Stimulated activated CD8-positive, alpha-beta memory T cell treated with anti-CD3 and anti-CD28 coated beads, Interleukin-15, amount 100 ng/mL, for 1 hour (primary cell): ENCODE measurements at places on chromosomes 3 and 15.

DNA sequence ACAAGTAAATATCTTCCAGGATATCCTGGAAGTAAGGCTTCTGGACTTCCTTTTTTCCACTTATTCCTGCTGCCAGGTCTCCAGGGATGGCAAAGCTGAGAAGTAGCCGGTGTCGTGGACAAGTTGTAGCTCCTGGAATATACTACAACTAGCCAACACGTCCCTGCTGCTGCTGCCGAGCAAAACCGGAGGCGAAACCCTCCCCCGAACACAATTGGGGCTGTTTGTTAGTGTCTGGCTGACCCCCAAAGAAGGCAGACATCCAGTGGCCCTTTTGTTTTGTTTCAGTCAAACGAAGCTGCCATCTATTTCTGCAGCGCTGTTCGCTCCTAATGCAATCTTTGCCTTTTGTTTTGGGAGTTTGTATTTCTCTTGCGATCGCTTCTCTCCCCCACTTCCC lies 45.3 kb upstream of the EIF5A2 start:
- no peak for DNase-seq

- no peak for DNase-seq
Measured at GRCh38 chr3:127835993-127836882, 13.9 kb upstream of the MGLL start.

GRCh38 chr3:40790746-40791145 lies 266.0 kb downstream of the ZNF621 start:
- DNase-seq = no peak

GRCh38 chr3:154889227-154889634 lies 190.9 kb upstream of the MME start:
- no peak for DNase-seq

GRCh38 chr15:38059665-38060064 lies 125.2 kb downstream of the TMCO5A start:
- no peak for DNase-seq

- no peak for DNase-seq
Measured at GRCh38 chr3:37537914-37538691, 323.6 kb upstream of the CTDSPL start.

- DNase-seq = no peak
Measured at GRCh38 chr3:15499536-15499935, 22.0 kb downstream of the COLQ start.

- no peak for DNase-seq
Measured at GRCh38 chr15:68580026-68580882, 1.5 kb downstream of the CORO2B start.

DNA sequence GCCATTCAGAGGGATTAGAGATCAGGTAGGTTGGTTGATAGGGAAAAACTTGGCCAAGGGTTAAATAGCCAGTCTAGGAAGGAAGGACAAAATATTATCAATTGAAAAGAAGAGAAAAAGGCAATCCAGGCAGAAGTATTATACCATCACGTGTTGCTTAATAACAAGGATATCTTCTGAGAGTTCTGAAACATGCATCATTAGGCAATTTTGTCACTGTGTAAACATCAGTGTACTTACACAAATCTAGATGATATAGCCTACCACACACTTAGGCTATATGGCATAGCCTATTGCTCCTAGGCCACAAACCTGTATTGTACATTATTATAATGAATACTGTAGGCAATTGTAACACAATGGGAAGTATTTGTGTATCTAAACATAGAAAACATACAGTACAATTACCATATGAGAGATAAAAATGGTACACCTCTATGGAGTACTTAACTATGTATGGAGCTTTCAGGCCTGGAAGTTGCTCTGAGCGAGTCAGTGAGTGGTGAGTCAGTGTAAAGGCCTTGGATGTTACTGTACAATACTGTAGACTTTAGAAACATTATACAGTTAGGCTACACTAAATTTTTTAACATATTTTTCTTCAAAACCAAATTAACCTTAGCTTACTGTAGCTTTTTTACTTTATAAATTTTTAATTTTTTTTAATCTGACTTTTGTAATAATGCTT lies 2.7 kb downstream of the TEX55 start:
- no peak for DNase-seq

- no peak for DNase-seq
Measured at GRCh38 chr15:78933823-78934654, 10.8 kb downstream of the CTSH start.

- DNase-seq = no peak
Measured at GRCh38 chr15:73571346-73571745, 61.8 kb downstream of the NPTN start.

DNA sequence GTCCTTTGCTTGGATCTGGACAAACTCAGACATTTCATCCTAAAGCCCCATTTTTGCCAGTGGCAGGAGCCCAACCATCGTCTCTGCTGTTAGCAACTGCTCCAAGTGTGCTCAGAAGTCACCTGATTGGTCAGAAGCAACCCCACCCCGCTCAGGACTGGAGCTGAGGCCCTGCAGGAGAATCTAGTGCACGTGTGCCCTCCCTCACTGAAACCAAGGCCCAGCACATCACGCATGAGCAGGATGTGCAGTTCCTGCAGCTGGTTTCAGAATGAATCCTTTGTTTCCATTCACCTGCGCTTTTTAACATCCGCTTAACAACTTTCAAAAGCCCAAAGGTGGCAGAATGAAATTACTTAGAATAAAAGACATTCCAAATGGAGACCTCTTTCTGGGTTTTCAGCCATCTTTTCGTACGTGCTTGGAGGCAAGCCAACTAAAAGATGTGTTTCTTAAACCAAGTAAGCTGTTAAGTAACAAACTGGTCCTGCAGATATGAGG lies 81.2 kb downstream of the SRGAP3 start:
- DNase-seq = no peak

DNA sequence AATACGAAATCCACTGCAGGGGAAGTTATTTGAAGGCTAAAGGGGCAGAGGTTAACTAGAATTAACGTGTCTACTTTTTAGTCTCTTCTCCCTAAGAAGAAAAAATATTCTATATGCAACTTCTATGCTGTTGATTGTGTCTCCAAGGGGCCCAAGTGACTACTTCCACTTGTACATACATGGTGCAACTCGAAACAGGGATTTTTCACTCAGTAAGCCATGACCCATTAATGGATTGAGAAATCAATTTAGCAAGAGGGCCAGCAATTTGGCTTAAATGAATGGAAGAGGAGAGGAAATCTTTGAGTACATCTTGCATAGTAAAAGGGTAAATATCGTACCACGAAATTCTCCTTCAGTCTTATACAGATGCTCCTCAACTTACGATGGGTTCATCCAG lies 151.1 kb upstream of the HES1 start:
- DNase-seq = no peak

DNA sequence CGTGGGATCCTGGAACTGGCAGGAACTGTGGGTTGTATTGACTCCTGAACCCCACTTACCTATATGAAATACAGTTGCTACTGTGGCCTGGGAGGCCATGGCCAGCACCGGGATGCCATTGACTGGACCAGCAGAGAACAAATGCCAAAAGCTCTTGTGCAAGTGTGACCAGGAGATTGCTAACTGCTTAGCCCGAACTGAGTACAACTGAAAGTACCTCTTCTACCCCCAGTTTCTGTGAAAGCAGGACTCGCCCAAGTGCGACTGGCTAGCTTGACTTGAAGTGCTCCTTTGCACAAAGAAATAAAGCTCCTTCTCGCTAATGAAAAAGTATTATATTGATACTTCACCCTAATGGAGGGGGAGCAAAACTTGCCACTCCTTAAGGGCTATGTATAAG lies 101.3 kb upstream of the ATP11B start:
- no peak for DNase-seq

DNA sequence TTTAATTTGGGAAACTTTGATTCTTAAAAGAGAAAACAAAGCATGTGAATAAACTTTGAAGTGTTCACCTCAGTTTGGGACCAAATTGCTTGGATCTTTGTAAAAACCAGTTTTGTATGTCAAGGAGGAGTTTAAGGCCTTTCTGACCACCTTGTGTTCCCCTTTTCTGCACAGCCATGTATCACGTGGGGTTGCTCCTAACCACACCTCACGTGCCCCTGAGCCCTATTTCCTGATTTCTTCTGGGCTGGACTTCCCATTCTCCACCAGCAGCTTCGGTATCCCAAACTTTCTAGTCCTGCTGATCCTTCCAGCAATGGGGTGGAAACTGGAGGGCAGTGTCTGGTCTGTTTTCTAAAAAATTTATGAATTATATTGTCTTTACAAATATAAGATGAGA lies 76.4 kb upstream of the STT3B start:
- DNase-seq = no peak

GRCh38 chr3:115428841-115429240 lies 194.5 kb upstream of the GAP43 start:
- DNase-seq = no peak

DNA sequence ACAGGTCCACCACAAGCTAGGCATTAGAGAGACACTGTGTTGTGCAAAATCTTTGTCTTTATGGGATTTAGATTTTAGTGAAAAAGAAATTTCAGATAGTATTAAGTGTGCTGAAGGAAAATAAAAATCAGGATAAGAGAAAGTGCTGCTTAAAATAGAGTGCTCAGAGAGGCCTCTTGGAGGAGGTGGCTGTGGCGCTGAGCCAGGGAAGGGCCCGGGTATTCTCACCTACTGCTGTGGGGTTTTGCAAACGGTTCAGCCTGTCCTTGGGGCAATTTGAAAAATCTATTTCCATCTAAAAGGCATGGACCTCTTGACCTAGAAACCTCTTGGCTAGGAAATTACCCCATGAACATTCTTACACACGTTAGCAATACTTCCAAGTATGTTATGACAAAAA lies 267.7 kb downstream of the TJP1 start:
- DNase-seq = no peak

DNA sequence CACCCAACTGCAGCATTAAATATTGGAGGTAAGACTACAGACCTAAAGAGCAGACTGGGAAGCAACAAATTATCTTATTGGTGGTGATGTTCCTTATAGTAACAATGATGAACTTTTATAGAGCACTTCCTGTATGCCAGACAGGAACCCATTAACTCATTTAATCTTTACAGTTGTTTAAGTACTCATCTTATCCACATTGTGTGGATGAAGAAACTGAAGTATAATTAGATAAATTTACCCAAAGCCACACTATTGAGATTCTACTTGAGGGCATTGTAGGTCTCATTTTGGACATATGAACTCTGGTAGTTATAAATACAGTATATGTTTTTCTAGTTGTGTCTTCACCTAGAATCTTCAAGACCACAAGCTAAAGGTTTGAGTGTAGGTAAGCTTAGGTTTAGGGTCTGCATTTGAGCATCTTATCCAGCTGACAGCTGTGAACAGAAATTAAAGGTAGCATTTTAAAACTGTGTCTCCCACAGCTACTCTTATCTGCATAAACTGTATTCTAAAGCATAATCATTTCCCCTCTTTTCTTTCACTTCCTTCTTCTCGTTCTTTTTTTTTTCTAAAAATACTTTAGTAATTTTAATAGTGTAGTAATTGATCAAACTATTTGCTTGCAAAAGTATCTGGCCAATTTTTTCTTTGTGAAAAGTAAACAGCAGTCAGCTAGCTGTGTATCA lies 138.2 kb downstream of the UBE2E2 start:
- no peak for DNase-seq

DNA sequence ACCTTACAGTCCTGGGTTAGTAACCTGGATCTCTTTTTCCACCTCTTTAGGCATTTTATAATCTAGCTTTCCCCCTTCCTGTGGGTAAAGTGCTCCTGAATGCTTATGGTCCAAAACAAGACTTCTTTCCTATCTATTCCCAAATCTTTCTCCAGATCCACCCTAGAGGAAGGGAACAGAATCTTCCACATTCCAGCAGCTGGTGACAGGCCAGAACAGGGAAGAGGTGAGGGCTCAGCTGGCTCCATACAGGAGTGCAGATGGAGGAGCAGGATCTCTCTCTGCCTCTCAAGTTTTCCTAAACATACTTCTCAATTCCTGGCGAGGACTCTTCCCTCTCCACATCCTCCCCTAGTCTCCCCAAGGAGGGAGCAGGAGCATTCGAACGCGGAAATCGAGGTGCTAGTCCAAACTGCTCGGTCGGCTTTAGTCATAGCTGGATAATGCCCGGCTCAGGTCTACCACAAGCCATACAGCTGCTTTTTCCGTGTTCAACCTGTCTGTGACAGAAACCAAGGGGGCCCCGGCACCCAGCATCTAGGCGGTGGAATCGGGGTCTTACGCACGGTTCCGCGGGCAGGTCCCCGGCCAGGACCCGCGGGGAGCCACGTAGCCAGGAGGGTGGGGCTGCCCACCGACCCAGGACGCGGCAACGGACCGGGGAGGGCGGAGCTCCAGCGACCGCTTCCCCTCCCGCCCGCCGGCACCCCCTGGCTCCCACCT lies 4.0 kb downstream of the RASSF1 start:
- DNase-seq = no peak

- no peak for DNase-seq
Measured at GRCh38 chr3:178618197-178618596, 82.0 kb downstream of the KCNMB2 start.

DNA sequence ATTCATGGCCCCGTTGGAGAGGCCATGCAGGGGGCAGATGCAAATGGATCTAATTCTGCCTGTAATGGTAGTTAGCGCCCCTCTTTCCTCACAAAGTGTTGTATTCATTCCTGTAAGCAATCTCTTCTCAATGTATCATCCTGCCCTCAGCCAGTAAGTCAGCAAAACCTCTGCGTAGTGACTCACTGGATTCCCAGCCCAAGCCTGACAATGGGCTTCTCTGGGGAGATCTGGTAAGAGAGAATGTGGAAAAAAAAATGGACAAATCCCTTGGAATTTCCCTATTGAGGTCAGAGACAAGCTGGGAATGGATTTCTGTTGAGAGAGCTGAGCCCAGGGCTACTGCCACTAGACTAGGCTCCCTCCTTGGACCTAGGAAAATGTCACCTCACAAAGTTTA lies 25.4 kb downstream of the ADPGK start:
- no peak for DNase-seq

GRCh38 chr15:89499156-89499555 lies 2.8 kb upstream of the RHCG start:
- no peak for DNase-seq

DNA sequence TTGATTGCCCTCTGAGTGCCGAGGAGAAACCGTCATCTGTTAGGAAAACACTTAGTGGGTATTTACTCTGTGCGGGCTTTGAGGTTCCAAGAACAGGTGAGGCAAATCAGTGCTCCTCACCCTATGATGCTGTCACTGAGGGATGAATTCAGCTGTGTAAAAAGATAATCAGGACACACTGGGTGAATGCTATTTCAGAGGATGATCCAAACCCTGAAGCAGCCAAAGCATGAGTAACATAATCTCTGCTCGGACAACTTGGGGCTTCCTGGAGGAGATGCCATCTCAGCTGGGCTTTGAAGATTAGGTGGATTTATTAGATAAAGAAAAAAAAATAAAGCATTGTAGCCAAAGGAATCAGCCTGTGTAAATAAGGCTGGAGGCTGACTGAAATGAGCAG lies 10.5 kb upstream of the GADL1 start:
- DNase-seq = no peak

DNA sequence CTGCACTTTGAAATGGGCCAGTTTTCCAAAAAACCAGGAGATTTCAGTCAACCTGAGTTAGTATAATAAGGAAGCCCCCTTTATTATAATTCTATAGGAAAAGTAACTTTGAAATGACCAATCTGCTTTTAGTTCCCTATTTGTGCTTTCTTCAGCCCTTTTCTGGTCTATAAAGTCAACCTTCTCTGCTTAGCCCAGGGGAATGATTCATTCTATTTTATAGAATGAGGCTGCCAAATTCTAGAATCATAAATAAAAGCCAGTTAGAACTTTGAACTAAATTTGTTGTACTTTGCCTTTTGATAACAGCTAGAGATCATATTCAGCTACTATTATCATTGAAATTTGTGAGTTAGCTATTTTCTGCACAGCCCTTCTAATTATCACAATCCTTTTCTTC lies 24.7 kb downstream of the CIP2A start:
- DNase-seq = no peak
